ENCODE measurements at places on chromosomes 12 and 14.

DNA sequence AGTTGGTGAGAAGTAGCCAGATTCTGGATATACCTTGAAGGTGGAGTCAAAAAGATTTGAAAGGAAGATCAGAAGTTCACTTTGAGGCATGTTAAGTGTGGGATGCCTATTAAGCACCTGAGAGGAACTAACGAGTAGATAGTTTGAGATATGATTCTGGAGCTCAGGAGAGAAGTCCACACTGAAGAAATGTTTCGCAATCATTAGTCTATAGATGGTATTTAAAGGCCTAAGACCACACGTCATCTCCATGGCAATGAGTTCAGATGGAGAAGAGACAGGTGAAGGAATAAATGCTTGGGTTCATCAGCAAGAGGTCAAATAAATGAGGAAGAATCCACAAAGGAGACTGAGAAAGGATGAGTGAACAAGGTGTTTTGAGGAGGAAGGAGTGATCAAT, 192.9 kb upstream of the NEDD1 start:
- ATAC-seq = no peak

GRCh38 chr12:89087149-89087825, 265.0 kb downstream of the DUSP6 start:
- no peak for ATAC-seq

- ATAC-seq = no peak
Measured at GRCh38 chr14:55926007-55926406, 192.2 kb upstream of the PELI2 start.

GRCh38 chr12:66829660-66830325, 150.9 kb upstream of the GRIP1 start:
- peak; percentile 51 for ATAC-seq

DNA sequence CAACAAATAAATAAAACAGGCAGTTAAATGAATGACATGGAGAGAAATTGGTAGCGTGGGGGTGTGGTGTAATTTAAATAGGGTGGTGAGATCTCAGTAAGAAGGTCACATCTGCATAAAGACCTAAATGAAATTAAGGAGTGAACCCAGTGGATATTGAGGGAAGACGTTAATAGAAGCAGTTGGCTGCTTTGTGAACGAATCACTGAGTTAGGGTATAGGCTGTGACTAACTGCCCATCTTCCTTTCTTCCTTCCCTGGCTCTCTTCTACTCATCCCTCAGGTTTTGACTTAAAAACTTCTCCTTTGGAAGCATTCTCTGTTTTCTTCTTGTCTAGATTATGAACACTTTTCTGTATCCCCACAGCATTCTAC, 64.7 kb downstream of the BTG1 start:
- no peak for ATAC-seq

Measured in activated CD4-positive, CD25-positive, alpha-beta regulatory T cell treated with anti-CD3 and anti-CD28 coated beads, Interleukin-2, amount 50 U/mL, for 24 hours (primary cell).